SJCRH30 (cell line): ENCODE measurements at places on chromosomes 6 and 20. TPM values are rescaled to one million over a fixed set of nuclear protein-coding genes. Genes with fewer than 3 reads are reported as not detected.

Gene SCRT2
- not detected in 2 replicates for total RNA-seq

GRCh38 chr20:3755814-3756480, 11.6 kb downstream of the ADISSP start:
- DNase-seq = no peak

- no peak for DNase-seq
Measured at GRCh38 chr6:158124288-158124687, 43.8 kb downstream of the SERAC1 start.

GRCh38 chr6:166381381-166381732, 1.4 kb downstream of the MPC1 start:
- DNase-seq = no peak

- no peak for DNase-seq
Measured at GRCh38 chr6:90490030-90490716, 96.7 kb downstream of the MAP3K7 start.

GRCh38 chr6:158909938-158910337, 90.1 kb downstream of the RSPH3 start:
- no peak for DNase-seq
